Activated naive CD8-positive, alpha-beta T cell treated with anti-CD3 and anti-CD28 coated beads, Interleukin-2, amount 50 U/mL, for 16 hours (primary cell): ENCODE measurements at places on chromosomes 11 and 22.
A peak's percentile ranks its signal among the peaks of the same experiment; 100 is the strongest.

- DNase-seq = no peak
These were observed 12.2 kb downstream of the FAR1 start for GRCh38 chr11:13680501-13681264.

DNA sequence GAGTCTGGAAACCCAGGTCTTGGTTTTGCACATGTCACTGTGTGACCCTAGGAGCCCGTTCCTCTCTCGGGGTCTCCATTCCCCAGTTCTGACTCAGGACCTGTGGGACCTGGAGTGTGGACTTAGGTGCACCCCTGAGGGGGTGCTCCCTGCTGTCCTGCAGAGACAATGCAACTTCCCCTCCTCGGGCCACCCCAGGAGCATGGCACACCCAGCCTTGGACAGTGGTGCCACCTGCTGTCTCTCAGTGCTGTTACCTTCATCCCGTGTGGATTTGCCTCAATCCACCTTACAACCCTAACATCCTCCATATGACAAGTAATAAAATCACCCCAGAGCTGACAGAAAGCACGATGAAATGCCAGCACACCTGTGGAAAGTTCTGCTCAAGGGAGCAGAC is 27.5 kb upstream of the CRYBB3 start:
- DNase-seq = no peak

DNA sequence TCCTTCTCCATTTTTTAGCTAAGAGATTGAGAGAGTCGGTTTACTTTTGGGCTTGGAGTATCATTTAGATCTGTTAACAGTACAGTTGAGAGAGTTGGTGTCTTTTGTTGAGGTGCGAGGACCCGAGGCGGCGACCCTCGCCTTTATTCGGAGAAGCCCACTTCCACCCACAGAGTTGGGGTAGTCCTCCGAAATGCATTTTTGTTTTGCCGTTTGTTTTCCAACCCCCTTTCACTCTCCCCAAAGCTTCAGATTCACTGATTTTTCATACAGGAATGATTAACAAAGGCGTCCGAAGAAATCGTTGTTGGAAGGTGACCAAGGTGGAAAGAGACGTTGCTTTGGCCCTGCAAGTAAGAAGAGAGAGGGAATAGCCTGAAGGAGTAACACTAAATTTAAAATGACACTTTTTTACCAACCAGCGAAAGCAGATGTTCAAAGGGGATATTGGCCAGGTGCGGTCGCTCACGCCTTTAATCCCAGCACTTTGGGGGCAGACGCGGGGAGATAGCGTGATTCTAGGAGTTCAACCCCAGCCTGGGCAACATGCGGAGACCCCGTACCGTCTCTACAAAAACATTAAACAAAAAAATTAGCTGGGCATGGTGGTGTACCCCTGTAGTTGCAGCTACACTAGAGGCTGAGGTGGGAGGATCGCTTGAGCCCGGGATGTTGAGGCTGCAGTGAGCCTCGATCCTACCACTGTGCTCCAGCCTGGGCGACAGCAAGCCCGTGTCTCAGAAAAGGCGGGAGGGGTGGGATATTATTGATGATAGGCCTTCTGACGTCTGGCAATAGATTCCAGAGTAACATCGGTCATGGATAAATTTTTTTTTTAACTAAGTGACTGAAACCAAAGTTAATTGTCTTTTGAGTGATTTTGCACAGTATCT is 899 bp upstream of the RAB30 start:
- DNase-seq = no peak

- no peak for DNase-seq
These were observed 76.2 kb downstream of the SLC1A2 start for GRCh38 chr11:35343033-35343598.

DNA sequence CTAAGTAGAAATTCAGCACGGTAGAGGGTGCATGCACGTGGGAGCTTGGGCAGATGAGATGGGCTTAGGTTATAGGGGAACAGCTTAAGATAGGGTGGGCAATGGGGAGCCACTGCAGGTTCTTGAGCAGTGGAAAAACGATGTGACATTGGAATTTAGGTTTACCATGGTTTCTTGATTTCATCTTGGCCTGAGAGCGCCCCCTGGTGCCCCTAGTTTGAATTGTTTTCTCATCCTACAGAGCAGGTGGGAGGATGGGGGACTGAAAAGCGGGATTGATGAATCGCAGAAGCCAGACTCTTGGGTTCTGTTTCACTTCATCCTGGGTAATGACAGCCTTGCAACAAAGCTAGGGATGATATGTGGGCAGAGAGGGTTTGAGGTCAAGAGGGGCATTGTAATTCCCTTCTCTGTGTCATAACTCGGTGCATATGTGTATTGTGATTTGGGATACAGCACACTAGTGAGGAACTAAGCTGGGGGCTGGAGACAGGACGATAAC is 6.7 kb upstream of the MCAM start:
- peak; percentile 58 for DNase-seq

DNA sequence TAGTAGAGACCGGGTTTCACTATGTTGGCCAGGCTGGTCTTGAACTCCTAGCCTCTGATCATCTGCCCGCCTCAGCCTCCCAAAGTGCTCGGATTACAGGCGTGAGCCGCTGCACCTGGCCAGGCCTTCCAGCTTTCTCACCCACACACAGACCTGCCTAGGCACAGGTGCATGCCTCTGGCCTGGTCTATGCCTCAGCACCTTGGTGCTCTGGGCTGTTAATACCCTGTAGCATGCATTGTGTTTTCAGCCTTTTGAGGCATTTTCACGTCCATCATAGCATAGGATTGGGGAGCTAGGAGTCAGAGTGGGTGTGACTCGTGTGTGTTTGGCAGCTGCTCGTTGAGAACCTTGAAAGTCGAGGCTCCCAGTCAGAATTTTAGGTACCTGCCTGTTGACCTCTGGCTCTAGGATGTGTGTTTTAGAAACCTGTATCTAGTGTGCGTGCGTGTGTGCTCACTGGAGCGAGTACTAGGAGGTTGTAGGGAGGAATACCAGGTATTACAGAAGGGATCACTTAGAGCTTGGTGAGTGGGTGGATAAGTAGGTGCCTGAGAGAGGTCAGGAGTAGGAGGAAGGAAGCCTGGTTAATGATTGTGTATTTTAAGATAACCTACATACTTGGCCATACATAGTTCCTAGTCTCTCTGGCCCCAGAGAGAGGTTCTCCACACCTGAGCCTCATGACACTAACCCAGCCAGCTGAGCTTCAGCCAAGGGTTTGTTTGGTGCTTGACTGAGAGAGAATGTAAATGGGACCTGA is 20.0 kb downstream of the CRKL start:
- DNase-seq = no peak
